PC-3 (cell line): ENCODE measurements at places on chromosomes 7 and 10. TPM values are rescaled to one million over a fixed set of nuclear protein-coding genes. Genes with fewer than 3 reads are reported as not detected.
A peak's percentile ranks its signal among the peaks of the same experiment; 100 is the strongest.

ORC5 gene
- 21.7 and 34.5 TPM in 2 replicates for total RNA-seq

C10orf105 gene
- total RNA-seq, result not detected in 2 replicates

PLAC9 gene
- total RNA-seq, result 0.81 and 2.0 TPM in 2 replicates

RSPH10B2 gene
- 0.47 TPM in 1 of 2 replicates, not detected in the other for total RNA-seq

OR6B1 gene
- not detected in 2 replicates for total RNA-seq

CAMK2B gene
- total RNA-seq, result 0.69 and 1.2 TPM in 2 replicates

PHYH gene
- total RNA-seq, result 4.4 and 13.2 TPM in 2 replicates

IGFBP1 gene
- 1.3 and 1.5 TPM in 2 replicates for total RNA-seq

GFRA1 gene
- total RNA-seq, result not detected in 2 replicates

PCLO gene
- 3.5 and 7.5 TPM in 2 replicates for total RNA-seq

CHST15 gene
- total RNA-seq, result 16.4 and 17.1 TPM in 2 replicates

FZD8 gene
- 275 and 375 TPM in 2 replicates for total RNA-seq

GRCh38 chr7:17530244-17530643 is 231.8 kb downstream of the AHR start:
- no peaks in the 10 kb centered on the region for H3K27me3 ChIP-seq
- H3K27ac ChIP-seq, result no peak overlapping the region
- no peak for DNase-seq
- no peaks in the 10 kb centered on the region for H3K36me3 ChIP-seq

- H3K36me3 ChIP-seq, result no peaks in the 10 kb centered on the region
- no peak overlapping the region for H3K4me3 ChIP-seq
- H3K4me1 ChIP-seq, result peaks cover 38% of the 10 kb centered on the region
- no peaks in the 10 kb centered on the region for H3K27me3 ChIP-seq
- DNase-seq, result no peak
- no peak overlapping the region for H3K27ac ChIP-seq
Measured at GRCh38 chr7:143256932-143257331, 6.3 kb upstream of the GSTK1 start.

- no peak overlapping the region for H3K27ac ChIP-seq
- H3K4me1 ChIP-seq, result peaks cover 17% of the 10 kb centered on the region; the same call in 1 of the 2 replicates
- H3K36me3 ChIP-seq, result no peaks in the 10 kb centered on the region
- H3K27me3 ChIP-seq, result no peaks in the 10 kb centered on the region
Measured at GRCh38 chr7:43752411-43752810, 6.1 kb upstream of the BLVRA start.

DNA sequence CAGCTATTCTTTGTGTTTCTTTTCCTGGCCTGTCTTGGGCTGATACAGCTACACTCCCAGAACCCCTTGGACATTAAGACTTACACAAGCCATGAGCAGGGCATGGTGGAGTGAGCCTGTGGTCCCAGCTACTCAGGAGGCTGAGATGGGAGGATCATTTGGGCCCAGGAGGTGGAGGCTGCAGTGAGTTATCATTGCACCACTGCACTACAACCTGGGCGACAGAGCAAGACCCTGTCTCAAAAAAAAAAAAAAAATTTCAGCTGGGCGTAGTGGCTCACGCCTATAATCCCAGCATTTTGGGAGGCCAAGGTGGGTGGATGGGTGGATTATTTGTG is 13.6 kb upstream of the FOXK1 start:
- no peak overlapping the region for H3K27ac ChIP-seq
- no peaks in the 10 kb centered on the region for H3K4me1 ChIP-seq
- H3K27me3 ChIP-seq, result no peaks in the 10 kb centered on the region
- no peaks in the 10 kb centered on the region for H3K36me3 ChIP-seq
- H3K4me3 ChIP-seq, result no peak overlapping the region

DNA sequence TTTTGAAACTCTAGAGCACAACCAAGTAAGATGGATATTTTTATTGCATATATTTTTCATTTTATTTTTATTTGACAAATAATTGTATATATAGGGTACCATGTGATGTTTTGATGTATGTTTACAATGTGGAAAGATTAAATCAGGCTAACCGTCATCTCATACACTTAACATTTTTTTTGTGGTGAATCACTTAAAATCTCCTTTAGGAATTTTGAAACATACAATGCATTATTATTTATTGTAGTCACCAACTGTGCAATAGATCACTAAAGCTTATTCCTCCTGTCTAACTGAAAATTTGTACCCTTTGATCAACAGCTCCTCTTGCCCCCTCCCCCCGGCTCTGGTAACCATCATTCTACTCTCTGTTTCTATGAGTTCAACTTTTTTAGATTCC is 77.2 kb downstream of the DNAH11 start:
- H3K4me3 ChIP-seq, result no peak overlapping the region
- no peaks in the 10 kb centered on the region for H3K27me3 ChIP-seq
- peak; percentile 30 for DNase-seq
- H3K4me1 ChIP-seq, result peaks cover 22% of the 10 kb centered on the region
- no peaks in the 10 kb centered on the region for H3K36me3 ChIP-seq

DNA sequence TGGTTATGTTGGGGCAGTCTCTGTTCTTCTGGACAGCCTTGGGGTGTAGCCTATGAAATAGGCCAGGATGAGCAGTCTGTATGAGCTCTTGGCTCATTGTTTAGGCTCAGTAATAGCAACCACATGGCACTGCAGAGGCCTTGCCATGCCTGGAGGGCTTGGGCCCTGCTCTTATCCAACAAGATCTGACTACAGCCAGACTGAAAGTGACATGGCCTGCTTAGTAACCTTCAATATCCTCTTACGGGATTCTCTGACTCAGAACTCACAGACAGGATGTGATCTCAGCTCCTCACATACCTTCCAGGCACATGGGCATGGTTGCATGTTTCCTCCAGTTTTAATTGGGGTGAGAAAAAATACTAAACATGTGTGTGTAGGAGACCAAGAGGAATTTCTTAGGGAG is 289.3 kb downstream of the PTEN start:
- no peaks in the 10 kb centered on the region for H3K4me1 ChIP-seq
- no peaks in the 10 kb centered on the region for H3K27me3 ChIP-seq
- no peaks in the 10 kb centered on the region for H3K36me3 ChIP-seq
- no peak for DNase-seq
- H3K27ac ChIP-seq, result no peak overlapping the region

GRCh38 chr7:154968336-154969001 is 34.5 kb downstream of the PAXIP1 start:
- no peak overlapping the region for H3K27ac ChIP-seq
- H3K4me1 ChIP-seq, result no peaks in the 10 kb centered on the region
- H3K36me3 ChIP-seq, result peaks cover 15% of the 10 kb centered on the region
- H3K27me3 ChIP-seq, result no peaks in the 10 kb centered on the region

- DNase-seq, result no peak
- H3K36me3 ChIP-seq, result no peaks in the 10 kb centered on the region
- H3K4me1 ChIP-seq, result no peaks in the 10 kb centered on the region
- H3K27ac ChIP-seq, result no peak overlapping the region
Measured at GRCh38 chr10:83680470-83680891, 458.8 kb upstream of the GHITM start.

DNA sequence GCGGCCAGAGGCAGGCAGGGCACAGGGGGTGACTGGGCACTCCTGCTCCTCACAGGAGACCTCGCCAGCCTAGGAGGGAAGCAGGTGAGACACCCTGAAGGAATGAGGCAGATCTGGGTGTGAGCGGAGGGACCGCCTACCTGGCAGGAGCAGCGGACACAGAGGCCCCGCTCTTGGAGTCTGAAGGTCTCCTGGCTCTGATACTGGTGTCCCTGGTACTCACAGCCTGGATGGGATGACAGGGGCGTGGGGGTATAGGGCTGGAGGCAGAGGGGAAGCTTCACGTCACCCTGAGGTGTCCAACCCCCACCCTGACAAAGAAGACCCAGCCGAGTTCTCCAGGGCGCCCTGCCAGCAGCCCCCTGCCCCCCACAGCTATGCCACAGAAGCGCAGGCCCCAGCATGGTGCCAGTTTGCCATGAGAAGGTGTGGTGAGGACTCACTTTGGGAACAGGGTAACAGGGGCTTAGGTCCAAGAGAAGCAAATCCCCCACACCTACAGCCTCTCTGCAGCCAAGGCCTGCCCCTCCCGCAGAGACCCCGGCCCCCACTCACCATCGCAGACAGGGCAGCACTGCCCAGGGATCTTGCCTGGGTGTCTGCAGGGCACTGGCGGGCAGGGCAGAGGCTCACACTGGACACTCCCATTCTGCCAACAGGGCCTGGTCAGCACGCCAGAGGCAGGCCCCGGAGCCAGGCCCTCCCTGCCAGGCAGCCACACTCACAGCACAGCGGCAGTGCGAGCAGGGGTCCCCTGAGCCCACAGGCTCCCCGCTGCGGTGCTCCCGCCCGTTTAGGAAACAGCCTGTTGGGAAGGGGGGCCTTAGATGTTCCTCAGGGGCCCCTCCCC is 17.0 kb downstream of the KCP start:
- no peaks in the 10 kb centered on the region for H3K27me3 ChIP-seq
- peak overlapping the region; percentile 57 for H3K27ac ChIP-seq
- H3K36me3 ChIP-seq, result no peaks in the 10 kb centered on the region
- H3K4me1 ChIP-seq, result peaks cover 35% of the 10 kb centered on the region

GRCh38 chr7:70539617-70540016 is 592.3 kb upstream of the GALNT17 start:
- no peaks in the 10 kb centered on the region for H3K4me1 ChIP-seq
- DNase-seq, result no peak
- H3K36me3 ChIP-seq, result no peaks in the 10 kb centered on the region
- no peak overlapping the region for H3K27ac ChIP-seq

GRCh38 chr10:129809841-129810240 is 154.2 kb downstream of the EBF3 start:
- no peak for DNase-seq
- H3K4me1 ChIP-seq, result no peaks in the 10 kb centered on the region
- peaks cover 19% of the 10 kb centered on the region; the same call in 1 of the 2 replicates for H3K27me3 ChIP-seq
- H3K27ac ChIP-seq, result no peak overlapping the region

DNA sequence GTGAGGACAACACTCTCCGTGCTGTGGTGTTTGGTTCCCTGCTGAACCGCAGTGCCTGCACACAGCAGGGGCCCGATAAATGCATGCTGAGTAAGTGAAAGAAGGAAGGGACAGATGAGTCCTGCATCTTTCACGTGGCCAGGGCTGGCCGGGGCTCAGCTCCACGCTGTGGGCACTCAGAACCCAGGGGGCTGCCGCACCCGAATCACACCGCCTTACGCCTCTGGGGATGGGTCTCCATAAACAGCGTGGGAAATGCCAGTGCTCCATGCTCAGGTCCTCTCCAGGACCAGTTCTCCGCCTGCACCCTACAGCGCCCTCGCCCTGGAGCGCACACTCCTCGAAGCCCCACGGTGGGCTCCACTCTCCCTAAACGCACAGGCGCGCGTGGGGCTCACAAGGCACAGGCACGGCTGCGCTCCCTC is 38.1 kb downstream of the RASGEF1A start:
- peaks cover 24% of the 10 kb centered on the region for H3K27me3 ChIP-seq
- H3K4me3 ChIP-seq, result no peak overlapping the region
- no peak for DNase-seq
- H3K36me3 ChIP-seq, result no peaks in the 10 kb centered on the region
- no peaks in the 10 kb centered on the region for H3K4me1 ChIP-seq

- no peaks in the 10 kb centered on the region for H3K4me1 ChIP-seq
- no peak overlapping the region for H3K4me3 ChIP-seq
- H3K36me3 ChIP-seq, result no peaks in the 10 kb centered on the region
- H3K27me3 ChIP-seq, result no peaks in the 10 kb centered on the region
Measured at GRCh38 chr10:116716381-116716780, 26.0 kb downstream of the HSPA12A start.

GRCh38 chr7:137073571-137074325 is 205.3 kb downstream of the CHRM2 start:
- peaks cover 33% of the 10 kb centered on the region for H3K4me1 ChIP-seq
- H3K27ac ChIP-seq, result peak overlapping the region; percentile 90
- H3K4me3 ChIP-seq, result 0 out of 2 replicates have a peak overlapping the region, but pooled peaks have one; percentile 3
- peak; percentile 26 for DNase-seq
- no peaks in the 10 kb centered on the region for H3K36me3 ChIP-seq
- H3K27me3 ChIP-seq, result no peaks in the 10 kb centered on the region

- peaks cover 36% of the 10 kb centered on the region for H3K36me3 ChIP-seq
- H3K4me1 ChIP-seq, result peaks cover 59% of the 10 kb centered on the region
- peak; percentile 41 for DNase-seq
- H3K27ac ChIP-seq, result peak overlapping the region; percentile 86
- H3K4me3 ChIP-seq, result no peak overlapping the region
- no peaks in the 10 kb centered on the region for H3K27me3 ChIP-seq
Measured at GRCh38 chr10:3775696-3776551, 9.1 kb downstream of the KLF6 start.

DNA sequence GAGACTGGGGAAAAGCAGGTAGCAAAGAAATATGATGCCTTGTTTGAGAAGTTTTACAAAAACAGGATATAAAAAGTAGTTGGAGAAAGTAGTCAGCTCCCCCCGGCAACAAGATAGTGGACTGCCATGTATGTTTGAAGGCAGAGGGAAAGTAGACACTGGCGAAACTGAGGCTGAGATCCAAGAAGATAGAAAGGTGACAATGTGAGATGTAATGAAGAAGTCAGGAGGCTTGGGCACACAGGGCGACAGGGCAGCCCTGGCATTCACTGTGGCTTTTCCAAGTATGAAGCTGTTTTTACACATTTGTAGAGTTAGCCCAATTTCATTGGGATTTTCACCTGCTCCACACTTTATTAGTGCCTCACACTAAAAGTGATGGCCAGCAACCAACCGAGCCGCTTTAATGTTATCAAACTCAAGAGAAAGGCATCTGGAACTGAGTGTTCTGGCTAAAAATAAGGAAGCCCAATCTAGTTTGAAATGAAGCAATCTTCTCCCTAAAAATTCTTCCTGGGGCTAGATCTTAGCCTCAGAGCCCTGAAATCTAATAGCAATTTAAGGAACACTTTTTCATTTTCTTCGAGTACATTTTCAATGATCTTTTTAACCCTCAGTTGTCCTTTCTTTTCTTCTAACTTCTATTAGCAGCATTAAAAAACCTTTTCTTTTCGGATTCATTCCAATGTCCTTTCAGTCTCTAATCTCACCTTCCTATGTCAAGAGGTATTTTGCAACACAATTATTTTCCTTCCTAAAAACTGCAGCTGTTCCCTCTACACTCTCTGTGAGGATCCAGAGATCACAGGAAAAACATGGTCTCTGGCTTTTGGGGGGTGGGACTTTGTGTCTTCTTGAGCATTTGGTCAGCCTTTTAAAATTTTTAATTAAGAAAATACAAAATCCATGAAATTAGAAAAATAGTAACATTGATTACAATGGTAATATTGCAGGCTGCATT is 108.0 kb downstream of the RNLS start:
- H3K36me3 ChIP-seq, result no peaks in the 10 kb centered on the region
- H3K27me3 ChIP-seq, result no peaks in the 10 kb centered on the region
- no peak overlapping the region for H3K27ac ChIP-seq
- no peak overlapping the region for H3K4me3 ChIP-seq
- no peak for DNase-seq
